ENCODE measurements at places on chromosomes 5 and 9. TPM values are rescaled to one million over a fixed set of nuclear protein-coding genes. Genes with fewer than 3 reads are reported as not detected.

- DNase-seq = peak; percentile 44
Measured at GRCh38 chr9:115643948-115644727, 509.5 kb upstream of the PAPPA start.

- DNase-seq = peak; percentile 61
Measured at GRCh38 chr5:89628876-89629635, 746.1 kb upstream of the MEF2C start.

- peak; percentile 60 for DNase-seq
Measured at GRCh38 chr9:22124263-22125011, 115.3 kb upstream of the CDKN2B start.

DNA sequence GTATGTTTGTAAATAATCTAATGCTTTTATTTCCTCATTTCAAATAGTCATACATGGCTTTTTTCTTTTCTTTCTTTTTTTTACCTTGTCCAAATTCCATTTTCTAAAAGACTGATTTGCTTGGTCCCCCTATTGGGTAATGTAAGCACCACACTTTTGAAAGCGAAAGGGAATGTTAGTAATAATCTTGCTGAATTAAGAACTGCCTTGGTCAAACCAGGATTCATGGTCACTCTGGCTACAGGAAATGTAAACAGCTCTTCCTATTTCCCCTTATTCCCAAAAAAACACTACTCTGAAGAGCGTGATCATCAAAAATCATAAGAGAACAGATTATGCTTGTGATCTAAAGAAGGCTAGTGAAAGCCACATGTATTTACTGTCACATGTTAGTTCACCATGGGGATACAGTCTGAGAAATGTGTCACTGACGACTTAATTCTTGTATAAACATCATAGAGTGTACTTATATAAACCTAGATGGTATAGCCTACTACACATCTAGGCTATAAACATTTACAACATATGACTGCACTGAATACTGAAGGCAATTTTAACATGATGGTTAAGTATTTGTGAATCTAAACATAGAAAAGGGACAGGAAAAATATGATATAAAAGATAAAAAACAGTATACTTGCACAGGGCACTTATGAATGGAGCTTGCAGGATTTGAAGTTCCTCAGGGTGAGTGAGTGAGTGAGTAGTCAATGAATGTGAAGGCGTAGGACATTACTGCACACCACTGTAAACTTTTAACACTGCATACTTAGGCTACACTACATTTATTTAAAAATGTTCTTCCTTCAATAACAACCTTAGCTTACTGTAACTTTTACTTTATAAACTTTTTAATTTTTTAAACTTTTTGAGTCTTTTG lies 75.3 kb downstream of the HMGCR start:
- peak; percentile 71 for DNase-seq

- DNase-seq = peak; percentile 78
Measured at GRCh38 chr9:83511051-83511450, 27.1 kb downstream of the FRMD3 start.

DNA sequence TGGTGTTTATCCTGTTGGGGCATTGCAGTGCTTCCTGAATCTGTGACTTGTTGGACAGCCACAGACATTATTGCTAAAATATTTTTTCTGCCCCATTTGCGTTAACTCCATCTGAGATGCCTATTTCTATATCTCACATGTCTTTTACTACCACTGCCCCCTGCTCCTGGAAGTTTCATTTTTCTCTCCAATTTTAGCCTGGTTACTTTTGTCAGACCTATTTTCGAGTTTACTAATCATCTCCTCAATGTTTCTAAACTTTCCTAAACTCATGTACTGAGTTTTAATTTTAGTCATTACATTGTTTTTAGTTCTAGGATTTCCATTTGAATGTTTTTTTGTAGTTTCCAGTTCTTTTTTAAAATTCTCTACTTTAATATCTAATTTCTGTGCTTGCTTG lies 17.6 kb downstream of the HAPLN1 start:
- DNase-seq = no peak

DNA sequence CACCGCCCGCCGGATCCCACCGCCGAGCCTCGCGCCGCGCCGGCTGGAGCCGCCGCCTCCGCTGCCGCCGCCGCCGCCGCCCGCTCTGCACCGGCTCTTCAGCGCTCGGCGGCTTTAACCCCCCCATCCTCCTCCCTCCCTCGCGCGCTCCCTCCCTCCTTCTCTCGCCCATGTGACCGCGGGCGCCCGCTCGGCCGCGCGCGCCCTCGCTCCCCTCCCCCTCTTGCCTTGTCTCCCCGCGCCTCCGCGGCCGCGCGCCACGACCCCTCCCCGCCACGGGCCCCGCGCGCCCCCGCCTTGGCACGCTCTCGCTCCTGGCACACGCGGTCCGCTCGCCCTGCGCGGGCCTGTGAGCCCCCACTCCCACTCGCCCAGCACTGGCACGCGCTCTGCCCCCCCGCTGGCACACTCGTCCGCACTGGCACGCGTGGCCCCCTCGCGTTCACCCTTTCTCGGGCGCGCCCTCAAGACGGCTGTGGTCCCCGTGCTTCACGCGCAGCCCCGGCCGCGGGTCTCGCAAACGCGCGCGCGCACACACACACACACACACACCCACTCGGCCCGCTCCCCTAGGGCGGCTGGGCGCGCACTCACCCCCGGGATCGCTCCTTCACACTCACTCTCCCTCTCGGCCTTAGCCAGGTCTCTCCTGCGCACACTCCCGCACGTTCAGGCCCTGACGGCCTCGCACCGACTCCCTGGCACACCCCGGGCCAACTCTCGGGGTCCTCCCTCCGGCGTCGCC lies at the start of gene CNTFR:
Gene CNTFR (minus strand): TSS at position 89 of the 745 bp plus-strand sequence. CDS start 20,743 bp downstream, outside the sequence.
- DNase-seq = no peak

- no peak for DNase-seq
Measured at GRCh38 chr9:131056781-131057506, 39.4 kb upstream of the AIF1L start.

The TSPAN17 gene
- 50.8 TPM for total RNA-seq

The PRR16 gene
- 34.1 TPM for total RNA-seq

The NR5A1 gene
- total RNA-seq = not detected

The ADAMTS13 gene
- total RNA-seq = 2.3 TPM

Measured in LHCN-M2 (cell line).